Stimulated activated CD8-positive, alpha-beta memory T cell treated with anti-CD3 and anti-CD28 coated beads, Interleukin-4, amount 100 ng/mL, for 1 hour (primary cell): ENCODE measurements at places on chromosomes 4 and X.

DNA sequence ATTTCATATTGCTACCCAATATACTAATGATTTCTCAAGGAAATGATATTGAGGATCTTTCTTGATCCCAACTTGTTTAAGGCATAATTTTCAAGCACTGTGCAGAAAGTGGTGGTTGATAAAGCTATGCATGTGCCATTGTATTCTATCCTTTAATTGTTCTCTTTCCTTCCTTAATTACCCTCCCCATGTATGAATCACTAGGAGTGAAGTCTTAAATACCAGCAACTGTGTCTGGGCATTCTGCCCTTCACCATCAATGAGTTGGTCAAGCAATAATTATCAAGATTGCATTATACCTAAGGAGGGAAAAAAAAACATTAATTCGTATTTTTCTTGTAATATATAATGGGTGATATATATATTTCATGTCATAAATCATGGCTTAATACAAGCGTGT is 111.8 kb upstream of the FRMPD4 start:
- DNase-seq, result no peak

DNA sequence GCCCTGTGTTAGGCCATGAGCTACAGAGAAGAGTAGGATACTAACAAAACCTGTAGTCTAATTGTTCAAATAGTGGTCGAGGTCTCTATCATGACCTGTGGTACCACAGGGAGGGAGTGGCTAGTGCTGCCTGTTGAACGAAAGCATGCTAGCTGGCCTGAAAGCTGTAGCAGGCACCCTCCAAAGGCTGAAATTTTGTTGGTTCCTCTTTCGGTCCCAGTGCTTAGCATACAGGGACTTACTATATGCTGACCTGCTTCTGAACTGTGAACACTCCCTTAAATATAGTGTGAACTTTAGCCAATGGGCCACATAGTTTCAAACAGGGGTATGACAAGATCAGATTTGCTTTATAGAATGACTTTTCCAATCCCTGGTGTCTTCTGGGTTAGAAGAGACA is 113.4 kb downstream of the PJA1 start:
- DNase-seq, result no peak

DNA sequence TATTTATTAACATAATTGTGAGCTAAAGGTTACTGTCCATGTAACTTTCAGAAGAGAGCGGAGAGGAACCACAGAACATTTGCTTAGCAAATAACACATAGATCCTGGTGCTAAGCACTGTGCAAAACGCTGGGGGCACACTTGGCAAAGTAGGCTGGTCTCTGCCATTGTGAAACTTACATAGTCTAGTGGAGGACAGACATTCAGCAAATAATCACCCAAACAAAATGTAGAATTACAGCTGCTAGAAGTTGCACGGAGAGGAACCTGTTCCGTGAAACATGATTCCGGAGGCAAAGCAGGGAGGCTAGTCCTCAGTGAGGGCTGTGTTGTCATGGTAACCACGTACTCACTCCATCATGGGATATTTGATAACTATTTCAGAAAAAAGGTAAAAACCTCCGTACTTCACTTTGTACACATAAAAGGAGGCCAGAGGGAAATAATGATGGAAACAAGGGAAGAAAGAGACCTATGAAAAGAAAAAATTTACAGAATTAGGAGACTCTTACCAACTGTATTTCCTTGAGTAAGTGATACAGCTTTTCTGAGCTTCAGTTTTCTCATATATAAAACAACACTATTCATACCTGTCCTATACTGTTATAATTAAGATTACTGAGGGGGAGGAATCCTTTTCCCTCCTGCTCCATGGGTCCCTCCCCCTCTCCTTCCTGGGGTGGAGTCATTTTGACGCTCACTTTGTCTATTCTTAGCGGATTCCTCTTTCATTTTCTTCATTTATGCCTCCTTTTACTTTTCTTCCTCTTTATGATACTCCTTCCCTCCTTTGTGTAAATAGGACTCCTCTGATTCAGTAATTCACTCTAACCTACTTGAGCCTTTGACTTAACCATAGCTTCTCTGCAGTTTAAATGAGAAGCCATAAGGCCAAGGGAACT is 825 bp upstream of the RASGEF1B start:
- no peak for DNase-seq

GRCh38 chr4:18734405-18734804 is 712.9 kb upstream of the LCORL start:
- DNase-seq, result no peak

- DNase-seq, result no peak
These were observed 107.6 kb downstream of the USP9X start for GRCh38 chrX:41192880-41193279.

- DNase-seq, result no peak
These were observed 459.7 kb upstream of the FAT1 start for GRCh38 chr4:187183346-187183745.

- no peak for DNase-seq
These were observed 67.2 kb downstream of the RPS3A start for GRCh38 chr4:151166636-151167035.

DNA sequence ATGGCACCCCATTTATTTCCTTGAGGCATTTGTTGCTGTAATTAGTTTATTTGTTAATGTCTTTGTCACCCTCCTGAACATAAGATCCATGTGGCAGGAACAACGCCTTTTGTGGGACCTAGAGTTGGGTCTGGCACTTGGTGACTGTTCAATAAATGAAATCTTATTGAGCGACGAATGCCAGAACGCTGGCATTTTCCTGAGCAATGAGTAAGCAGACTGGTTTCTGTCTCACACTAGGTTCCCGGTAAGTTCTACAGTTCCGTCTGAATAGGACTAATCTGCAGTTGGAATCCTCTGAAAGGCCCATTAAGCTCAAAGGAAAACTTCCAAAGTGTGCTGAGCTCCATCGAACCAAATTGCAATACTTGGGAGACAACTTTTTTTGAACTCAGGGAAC is 49.2 kb downstream of the GATB start:
- no peak for DNase-seq

- no peak for DNase-seq
These were observed 206.4 kb upstream of the JADE1 start for GRCh38 chr4:128603081-128603480.

DNA sequence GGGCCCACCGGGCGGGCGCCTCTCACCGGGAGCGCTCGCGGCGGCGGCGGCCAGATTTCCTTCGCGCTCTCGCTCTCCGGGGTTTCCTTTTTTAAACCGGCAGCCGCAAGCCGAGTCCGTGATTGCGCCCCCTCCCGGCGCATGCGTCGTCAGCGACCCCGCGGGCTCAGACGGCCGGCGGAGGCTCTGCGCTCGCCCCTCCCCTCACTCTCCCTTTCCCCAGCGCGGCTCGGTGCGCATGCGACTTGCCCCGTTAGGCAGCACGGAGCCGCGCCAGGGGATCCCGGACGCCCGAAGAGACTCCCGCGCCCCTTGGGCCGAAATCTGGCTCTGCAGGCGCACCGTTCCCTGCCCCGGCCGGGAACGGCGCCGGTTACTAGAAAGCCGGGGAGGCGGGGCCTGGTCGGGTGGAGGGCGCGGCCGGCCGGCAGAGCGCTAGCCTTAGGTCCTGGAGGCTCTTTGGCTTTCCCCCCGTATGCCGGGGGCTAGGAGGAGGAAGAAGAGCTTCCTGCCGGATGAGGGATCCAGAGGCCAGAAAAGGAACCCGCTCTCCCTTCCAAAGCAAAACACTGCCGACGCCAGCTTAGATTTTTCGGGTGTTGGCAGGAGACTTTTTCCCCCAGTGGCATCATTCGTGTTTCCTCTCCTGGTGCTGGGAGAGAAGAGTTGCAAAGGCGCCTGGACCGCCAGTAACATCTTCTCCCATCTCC is at the start of gene CLOCK:
Gene CLOCK (minus strand): TSS at position 154 of the 710 bp plus-strand sequence. CDS start 64,124 bp downstream, outside the sequence.
- DNase-seq, result peak; percentile 69

DNA sequence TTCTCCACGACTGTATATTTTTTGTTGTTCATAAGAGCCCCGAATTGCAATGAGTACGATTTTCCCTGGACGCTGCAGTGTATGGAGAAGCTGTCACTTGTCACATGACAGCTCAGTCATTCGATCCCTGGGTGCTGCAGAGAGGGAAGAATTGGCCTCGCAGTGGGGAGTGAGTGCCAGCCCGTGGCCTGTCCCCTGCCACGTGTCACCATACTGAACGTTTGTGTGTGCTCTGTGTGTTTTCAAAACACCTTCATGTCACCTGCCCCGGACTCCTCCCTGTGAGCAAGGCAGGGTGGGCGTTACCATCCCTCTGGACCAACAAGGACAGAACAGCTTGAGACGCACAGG is 77.9 kb downstream of the TBL1X start:
- DNase-seq, result no peak

DNA sequence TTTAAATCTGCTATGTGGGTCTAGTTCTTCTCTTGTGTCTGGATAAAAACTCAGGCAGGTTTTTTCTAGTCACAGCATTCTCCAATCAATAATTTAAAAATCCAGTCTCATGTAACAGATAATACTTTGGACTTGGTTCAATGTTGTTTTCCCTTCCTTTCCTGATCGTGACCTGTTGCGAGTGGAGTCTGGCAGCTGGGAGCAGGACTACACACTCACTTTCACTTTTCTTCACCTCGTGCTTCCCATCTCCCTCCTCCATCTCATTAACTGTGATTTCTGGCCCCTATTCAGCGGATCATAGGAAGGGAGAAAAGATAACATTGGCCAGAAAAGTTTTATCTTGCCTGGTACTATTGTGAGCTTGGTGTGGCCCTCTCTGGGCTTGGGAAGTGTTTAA is 96.6 kb upstream of the GATB start:
- DNase-seq, result no peak

DNA sequence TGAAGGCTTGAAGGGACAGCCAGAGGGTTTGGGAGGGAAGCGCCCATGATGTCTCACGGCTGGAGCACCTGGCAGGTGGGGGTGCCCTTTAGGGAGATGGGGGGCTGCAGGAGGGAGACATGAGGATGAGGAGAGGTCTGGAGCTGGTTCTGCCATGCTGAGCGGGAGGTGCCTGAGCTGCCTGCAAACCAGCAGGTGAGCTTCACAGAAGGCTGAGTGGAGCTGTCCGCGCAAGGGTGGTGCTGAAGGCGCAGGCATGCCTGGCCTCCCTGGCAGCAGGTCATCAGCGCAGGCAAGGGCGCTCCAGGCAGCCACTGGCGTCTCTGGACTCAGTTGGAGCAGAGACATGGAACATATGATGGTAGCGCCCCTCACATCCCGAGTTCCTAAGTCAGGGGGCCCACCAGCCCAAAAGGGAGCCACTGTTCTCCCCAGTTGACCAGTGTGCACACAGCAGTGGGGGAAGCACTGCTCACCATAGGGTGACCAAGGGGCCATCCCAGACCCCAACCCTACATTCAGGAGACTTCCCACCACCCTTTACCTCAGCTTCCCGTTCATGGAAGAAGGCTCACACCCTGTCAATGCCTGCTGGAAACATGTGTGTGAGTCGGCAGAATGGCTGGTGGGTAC is 25.8 kb downstream of the ADRA2C start:
- DNase-seq, result no peak

DNA sequence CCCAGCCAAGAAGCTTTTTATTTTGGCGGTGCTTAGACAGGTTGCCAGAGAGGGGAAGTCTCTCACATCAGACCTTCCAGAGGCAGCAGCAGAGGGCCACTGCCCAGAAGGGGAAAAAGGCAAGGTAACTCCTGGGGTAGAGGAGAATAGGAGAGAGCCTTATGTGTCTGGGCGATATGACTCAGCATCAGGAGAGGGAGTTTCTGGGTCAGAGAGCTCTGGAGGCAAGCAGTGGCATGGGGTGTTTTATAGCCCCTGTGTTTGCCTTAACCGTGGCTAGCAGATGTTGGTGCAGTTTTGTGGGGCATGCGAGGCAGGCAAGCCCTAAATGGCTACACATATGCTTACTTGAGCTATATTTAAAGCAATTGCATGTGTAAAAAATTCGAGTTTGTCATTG is 8.3 kb upstream of the ZXDB start:
- no peak for DNase-seq

DNA sequence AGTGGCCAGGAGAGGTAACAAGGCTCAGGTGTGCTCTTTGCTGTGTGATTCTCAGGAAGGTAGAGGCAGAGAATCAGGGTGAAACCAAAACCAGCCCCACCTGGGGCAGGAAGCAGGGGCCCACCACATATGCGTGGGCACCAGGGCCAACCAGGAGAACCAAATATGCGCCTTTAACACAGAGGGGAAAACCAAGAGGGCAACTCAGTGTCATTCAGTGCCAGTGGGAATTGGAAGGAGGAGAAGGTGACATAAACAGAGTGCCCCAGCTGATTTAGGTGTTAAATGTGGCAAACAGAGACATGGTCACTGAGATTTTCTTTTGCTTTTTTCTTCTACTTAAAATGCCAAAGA is 106.8 kb upstream of the MAMLD1 start:
- DNase-seq, result no peak

DNA sequence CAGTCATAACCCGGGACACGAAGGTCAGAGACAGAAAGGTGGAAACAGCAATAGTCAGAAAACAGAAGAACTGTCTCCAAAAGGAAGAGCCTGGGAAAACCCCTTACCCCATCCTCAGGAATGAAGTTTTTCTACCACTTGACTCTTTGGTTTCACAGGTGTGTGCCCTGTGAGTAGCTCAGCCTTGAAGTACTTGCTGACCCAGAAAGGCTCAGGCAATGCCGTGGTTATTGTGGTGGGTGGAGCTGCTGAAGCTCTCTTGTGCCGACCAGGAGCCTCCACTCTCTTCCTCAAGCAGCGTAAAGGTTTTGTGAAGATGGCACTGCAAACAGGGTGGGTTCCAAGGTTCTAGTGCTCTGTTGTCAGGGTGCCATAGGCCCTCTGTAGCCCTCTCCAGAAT is 24.4 kb downstream of the DGAT2L6 start:
- no peak for DNase-seq

GRCh38 chr4:184317234-184317918 is 99.7 kb upstream of the ENPP6 start:
- no peak for DNase-seq

DNA sequence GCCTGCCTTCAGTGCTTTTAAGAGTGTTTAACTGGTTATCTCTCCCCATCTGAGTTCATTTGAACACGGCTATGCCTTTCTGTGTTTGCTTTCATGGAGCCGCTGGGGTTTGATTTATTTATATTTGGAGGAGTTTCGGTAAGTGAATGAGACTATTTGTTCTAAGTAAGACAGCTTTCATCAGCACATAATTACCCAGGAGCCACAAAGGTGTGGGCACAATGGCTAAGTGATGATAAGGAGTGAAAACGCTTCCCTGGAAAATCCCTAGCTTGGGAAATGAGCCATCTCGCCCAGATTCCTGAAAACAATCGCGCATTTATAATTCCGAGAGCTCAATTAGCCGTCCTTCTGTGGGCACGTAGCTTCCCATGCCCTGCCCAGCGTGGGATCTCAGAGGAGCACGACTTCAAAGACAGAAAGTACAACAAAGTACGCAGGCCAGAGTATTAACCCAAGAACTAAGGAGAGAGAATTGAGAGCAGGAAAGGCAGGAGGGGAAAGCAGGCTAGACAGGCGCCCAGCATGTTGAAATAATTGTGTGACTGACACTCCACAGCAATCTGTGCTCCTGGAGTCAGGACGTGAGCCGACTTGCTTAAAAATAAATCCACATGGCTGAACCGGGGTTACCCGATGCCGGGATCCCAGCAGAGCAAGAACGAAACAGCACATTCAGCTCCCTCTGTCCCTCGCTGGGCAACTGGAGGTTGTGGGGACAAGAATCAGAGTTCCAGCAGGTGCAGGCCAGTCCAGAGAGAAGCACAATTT is 99.0 kb downstream of the DHRSX start:
- no peak for DNase-seq
